ENCODE measurements at places on chromosomes 1 and 21.

- DNase-seq: no peak
Measured at GRCh38 chr1:69220672-69221071, 347.1 kb upstream of the LRRC7 start.

DNA sequence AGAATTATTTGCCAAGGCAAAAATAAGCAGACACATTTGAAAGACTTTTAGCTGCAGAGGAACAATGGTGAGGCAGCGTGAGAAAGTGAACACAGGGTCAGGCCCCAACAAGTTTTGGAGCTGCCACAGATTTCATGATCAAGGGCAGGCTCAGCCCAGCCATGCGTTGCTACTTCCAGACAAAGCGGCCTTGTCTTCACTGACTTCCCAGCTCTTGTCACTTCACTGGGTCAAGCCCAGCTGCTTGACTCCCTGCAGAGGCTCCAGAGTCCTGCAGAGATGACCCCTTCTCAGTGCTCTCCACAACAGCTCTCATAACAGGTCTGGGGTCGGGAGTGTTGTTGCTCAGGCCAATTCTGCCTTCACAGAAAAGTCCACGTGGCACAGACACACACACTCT is 35.8 kb downstream of the HHAT start:
- DNase-seq: no peak

GRCh38 chr1:87760155-87760554 is 431.5 kb downstream of the LMO4 start:
- DNase-seq: no peak

- DNase-seq: no peak
Measured at GRCh38 chr1:224894915-224895314, 34.6 kb upstream of the DNAH14 start.

DNA sequence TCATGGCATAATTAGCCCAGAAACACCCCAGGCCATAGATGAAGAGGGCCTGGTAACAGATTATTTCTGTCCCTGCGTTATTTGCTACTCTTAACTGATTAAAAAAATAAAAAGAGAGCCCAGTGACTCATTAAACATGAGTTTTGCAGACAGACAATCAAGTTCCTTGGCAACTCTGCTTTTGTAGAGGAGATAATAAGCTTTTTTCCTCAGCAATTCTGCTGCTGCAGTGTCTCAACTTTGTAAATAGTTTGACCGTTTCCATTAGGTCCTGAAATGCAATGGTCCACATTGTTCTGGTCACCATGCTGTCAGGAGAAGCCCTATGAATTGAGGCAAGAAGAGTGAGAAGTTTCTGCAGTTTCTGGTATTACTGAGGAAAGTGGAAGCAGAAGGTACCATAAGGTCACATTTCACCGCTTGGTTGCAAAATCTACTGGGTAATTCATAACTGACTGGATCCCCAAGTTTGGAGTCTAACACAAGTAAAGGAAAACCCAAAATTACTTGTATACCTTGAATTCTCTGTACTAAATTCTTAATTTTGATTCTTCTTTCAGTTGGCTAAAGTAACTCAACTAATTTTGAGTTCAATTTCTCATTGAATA is 139.5 kb downstream of the ZZZ3 start:
- DNase-seq: no peak

DNA sequence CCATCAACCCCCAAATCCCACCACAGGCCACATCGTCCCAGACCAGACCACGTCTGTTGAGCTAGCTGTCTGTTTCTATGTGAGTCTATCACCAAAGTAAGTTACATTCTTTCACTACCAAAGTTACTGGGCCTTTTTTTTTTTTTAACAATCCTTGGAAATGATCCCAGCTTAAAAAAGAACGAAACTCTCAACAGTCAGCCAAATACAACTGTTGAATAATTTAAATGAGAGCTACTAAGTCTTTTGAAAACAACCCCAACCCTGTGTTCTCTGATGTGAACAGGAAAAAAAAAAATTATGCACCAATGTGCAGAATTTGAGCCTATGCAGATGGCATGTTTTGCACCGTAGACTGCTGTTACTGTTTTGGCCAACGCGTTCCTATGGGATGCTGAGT is 134.0 kb upstream of the ETS2 start:
- DNase-seq: no peak

DNA sequence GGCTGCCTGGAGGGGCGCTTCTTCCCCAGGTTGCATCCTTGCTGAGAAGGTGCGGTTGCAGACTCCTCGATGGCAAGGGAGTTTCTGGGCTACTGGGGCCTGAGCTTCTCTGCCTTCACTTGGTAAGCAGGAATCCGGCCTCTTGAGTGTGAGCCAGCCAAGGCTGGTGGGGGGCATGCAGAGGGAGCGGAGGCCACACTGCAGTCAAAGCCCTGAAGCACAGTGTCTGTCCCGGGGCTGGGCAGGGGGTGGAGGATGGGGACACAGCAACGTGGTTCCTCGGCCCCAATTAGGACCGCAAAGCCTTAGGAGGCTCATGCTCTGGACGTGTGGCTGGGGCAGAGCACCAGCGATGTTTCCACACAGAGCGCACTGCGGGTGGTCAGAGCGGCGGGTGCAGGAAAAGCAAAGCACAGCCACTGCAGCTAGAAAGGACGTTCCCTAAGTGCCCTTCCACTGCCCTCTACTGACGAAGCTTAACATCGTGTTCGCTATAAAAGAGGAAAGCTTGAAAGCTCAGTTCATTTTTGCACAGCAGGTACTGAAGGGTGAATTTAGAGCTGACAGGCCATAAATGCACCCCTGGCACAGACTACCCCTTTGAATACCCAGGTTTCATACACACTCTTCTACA is 60.7 kb upstream of the COG2 start:
- DNase-seq: no peak

DNA sequence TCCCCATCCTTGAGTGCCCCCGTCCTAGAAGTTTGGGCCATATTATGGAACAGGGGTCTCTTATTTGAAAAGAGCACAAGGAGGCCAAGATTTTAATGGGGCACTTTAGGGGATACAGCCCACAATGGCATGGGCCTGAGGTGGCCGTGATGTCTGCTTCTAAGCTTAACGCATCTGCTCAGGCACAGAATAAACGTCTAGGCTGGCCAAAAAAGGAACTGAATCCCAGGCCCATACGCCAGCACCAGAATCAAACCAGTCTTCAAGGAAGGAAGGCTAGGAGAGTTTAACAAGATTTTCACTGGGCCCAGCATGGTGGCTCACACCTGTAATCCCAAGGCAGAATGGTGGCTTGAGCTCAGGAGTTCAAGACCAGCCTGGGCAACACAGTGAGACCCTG is 9.2 kb upstream of the SARS1 start:
- no peak for DNase-seq

DNA sequence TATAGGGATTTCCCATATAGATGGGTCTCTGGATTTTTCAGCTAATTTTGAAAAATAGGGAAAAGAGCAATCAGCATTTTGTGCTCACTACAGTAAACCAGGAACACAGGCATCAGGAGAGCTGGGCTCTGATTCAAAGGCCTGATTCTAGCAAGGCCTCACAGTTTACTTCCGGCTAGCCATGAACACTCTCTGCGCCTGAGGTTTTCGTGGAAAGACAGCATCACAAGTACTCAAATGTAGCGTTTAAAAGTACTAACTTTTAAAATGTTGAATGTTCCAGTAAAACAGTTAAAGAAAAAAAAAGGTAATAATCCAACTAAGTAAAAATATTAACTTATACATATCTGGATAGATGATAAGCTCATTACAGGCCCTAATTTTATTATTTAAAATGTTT is 120.6 kb downstream of the SLC45A1 start:
- no peak for DNase-seq

- no peak for DNase-seq
Measured at GRCh38 chr21:36208326-36209013, 51.8 kb downstream of the DOP1B start.

GRCh38 chr1:93506126-93506525 is 58.2 kb downstream of the FNBP1L start:
- DNase-seq: no peak

DNA sequence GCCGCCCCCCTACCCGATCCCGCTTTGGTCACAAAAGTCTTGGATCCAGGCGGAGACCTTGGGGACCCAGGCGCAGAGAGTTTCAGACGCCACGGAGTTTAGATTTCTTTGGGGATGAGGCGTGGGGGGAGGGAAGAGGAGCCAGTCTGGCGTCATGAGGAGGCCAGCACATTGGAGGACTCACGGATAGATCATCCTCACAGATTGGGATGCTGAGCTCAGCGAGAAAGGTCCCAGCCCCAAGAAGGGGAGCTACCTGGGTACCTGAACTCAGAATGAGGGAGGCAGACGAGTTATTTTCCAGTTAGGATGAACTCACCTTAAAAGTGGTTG is 393 bp downstream of the ELAPOR1 start:
- no peak for DNase-seq

GRCh38 chr1:159921251-159921650 is 4.1 kb downstream of the TAGLN2 start:
- DNase-seq: no peak

DNA sequence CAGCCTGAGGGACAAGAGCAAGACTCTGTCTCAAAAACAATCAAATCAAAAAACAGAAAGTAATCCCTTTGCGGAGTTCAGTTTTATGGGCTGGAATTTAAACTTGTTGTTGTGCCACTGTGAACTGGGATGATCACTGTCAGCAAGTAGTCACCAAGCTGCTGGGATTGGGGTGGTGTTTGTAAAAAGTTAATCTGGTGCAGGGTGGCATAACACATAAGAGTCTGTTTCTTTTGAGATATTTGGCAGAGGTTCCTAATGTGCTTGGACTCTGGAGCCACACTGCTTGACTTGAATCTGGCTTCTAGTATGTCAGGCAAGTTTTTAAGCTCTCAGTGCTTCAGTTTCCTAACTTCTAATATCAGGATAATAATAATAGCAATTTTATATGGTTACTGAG is 6.6 kb downstream of the CLIC4 start:
- no peak for DNase-seq

DNA sequence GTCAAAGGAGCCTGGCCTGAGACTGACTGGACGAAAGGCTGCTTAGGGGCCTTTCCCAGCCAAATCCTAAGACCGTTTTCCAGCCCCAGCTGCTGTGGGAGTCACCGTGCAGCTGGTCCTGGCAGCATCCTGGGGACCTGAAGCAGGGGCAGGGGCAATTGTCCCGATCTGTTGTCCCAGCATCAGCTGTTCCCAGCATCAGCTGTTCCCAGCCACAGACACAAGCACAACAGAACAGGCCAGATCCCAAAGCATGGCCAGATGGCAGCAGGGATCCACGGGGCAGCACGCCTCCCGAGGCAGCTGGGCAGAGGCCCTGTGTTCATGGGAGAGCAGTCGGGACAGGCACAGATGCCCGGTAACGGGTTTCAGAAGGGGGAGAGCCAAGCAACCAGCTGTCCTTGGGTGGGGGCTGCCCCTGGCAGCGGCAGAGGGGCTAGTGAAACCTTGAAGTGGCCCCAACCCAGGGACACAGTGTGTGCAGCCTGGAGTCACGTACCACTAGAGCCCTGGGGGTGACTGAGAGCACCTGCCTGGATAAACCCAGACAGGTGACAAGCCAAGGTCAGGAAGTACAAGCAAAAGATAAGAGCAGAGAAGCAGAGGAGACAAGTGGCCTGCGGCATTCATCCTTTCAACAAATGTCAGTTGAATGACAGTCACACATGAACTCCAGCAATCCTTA is 13.3 kb downstream of the CELA2B start:
- DNase-seq: no peak

DNA sequence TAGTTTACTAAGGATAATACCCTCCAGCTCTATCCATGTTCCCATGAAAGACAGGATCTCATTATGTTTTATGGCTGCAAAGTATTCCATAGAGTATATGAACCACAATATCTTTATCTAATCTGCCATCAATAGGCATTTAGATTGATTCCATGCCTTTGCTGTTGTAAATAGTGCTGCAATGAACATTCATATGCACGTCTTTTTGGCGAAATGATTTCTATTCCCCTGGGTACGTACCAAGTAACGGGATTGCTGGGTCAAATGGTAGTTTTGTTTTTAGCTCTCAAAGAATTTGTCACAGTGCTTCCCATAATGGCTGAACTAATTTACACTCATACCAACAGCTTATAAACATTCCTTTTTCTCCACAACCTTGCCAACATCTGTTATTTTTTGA is 750.9 kb downstream of the BRINP3 start:
- DNase-seq: no peak

DNA sequence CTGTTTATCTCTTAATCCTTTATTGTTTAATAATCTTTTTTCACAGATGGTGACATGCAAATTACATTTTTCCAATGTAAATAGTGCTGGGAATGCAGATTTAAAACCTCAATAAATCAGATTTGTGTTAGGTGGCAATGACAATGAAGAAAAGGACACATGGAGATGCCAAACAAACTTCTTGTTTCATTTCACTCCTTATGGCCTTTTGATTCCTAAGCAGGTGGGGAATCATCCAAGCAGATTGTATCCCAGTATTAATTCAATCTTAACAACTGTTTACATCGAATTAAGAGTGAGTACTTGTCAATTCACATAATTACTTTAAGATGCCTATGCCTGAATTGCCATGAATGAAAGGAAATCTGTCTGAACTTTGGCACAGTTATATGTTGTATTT is 98.9 kb upstream of the RGS18 start:
- no peak for DNase-seq

DNA sequence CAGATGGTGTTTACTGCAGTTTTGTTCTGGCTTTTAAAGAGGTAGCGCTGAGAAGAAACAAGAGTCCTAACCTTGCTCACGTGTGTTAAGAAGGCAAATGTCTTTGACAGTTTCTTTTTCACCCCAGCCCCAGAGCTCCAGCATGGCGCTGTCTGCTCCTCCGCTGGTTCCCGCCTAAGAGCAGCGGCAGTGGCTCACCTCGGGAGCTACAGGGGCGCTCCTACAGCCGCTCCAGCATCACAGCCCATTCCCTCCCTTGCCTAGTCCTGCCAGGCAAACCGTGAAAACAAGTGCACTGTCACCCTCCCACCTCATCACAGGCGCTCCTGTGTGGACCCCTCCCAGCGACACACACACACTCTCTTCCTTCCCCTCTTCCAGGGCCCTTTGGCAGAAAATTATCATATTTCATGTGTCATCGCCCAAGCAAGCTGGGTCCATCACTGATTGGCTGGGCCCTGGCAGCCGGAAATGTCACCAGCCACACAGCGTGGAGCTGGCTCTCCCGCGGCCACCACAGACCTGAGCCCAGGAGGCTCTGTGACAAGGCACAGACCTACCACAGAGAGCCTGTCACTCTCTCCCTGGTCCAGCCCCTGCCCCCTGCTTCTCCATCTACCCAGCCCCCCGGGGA is 1.2 kb upstream of the HIVEP3 start:
- DNase-seq: peak; percentile 83

Measured in NCI-H2081 (cell line).